ENCODE measurements at places on chromosomes 2 and 18.

- no peak for DNase-seq
Observed at GRCh38 chr2:6312367-6312766, 553.3 kb downstream of the CMPK2 start.

DNA sequence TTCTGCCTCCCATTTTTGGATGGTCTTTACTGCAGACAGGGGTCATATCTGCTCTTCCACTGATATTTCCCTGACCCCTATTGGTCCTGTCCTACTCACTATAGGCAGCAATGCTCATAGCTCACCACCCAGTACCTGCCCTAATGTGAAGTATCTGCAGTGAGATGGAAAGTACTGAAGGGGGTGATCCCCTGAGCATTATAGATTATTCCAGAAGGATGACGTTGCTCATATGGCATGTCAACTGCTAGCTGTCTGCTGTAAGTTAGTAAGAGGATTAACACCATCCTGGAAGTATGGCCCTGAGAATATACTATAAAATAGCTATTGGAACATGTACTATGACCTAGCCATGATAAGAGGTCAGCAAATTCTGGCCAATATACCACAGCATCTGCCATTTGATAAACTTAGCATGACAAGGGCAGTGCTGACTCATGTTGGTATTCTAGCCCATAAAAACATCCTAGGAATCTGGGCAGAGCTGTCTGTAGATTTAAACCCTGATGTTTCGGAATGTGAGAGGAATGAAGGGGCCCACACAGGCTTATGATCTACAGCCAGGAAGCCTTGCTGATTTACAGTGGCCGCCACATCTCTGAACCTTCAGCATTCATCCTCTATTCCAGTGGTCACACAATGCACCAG lies 451.4 kb downstream of the TNS1 start:
- no peak for DNase-seq

GRCh38 chr18:11078491-11078890 lies 70.9 kb downstream of the PIEZO2 start:
- no peak for DNase-seq

DNA sequence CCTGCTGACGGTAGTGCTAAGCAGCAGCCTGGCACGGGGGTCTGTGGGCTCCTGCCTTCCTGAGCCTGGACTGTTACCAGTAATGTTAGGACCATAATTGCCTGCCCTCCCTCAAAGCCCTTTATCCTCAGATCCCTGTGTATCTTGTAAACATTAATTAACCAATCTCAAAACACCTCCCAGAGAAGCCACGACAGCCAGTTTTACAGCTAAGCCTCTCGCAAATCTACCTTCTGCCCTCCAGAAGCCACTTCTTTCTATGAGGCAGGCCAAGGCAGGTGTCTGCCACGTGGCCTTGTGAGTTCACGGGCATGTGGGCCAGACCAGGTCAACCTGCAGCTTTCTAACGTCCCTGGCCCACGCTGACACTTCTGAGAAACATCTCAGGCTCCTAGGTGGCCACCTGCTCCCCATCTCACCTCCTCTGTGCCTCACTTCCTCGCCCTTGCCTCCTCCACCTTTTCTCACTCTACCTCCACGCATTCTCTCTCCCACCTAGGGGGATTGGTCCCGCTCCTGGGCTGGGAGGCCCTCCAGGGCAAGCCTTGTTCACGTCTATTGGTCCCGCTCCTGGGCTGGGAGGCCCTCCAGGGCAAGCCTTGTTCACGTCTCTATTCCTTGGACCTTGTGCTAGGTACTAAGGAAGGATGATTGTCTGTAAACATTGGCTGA lies 64.3 kb downstream of the EDAR start:
- no peak for DNase-seq

GRCh38 chr2:216960671-216961268 lies 100.9 kb upstream of the TNP1 start:
- no peak for DNase-seq

GRCh38 chr2:233799087-233799665 lies 21.0 kb downstream of the MROH2A start:
- no peak for DNase-seq

GRCh38 chr2:31967790-31968189 lies 43.0 kb downstream of the MEMO1 start:
- no peak for DNase-seq

GRCh38 chr18:49059028-49059834 lies 108.5 kb upstream of the SMAD7 start:
- DNase-seq, result peak; percentile 18

DNA sequence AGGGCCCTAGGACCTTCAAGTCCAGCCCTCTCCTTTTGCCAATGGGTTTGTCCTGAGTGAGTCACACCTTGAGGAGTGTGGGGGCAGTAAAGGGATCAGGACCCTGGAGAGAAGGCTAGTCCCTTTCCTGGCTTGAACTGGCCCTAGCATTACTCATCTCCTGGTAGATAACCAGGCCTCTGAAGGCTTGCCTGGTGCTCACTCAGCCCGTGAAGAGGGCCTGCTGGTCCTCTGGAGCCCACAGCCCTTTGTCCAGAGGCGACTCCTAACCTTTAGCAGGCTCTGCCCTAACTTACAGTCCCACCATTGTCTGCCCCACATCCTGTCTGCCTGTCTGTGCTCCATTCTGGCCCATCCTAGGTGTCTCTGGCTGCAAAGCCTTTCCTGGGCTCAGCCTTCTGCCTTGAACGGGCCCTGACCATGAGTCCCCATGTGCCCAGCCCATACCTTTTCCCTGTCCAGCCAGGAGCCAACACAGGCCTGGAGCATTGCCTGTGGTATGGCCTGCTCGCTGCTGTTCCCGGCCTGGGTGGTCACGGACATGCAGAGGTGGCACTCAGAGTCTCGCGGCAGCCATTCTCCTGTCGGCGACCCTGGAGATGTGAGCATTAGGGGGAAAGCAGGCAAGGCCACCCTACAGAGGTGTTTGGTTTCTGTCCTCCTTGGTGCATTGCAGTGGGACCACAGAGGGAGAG lies 5.0 kb downstream of the SFTPB start:
- no peak for DNase-seq

DNA sequence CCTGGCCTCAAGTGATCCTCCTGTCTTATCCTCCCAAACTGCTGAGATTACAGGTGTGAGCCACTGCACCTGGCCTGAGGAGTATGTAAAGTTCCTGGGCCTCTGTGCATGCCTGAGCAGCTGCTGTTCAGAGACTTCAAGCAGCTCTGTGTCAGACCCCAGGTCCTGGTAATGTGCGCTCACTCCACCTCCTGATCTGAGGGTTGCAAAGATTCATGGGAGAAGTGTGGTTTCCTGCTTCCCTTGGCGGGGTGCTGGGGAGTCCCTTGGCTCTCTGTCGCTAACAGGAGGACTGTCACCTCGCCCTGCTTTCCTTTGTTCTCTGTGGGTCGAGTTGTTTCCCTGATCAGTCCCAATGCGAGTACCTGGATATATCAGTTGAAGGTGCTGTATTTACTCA lies 8.6 kb upstream of the IL36A start:
- no peak for DNase-seq

- no peak for DNase-seq
Observed at GRCh38 chr2:4369826-4370419, 666.5 kb downstream of the DCDC2C start.

- peak; percentile 54 for DNase-seq
Observed at GRCh38 chr2:73290049-73290839, 3.1 kb downstream of the EGR4 start.

DNA sequence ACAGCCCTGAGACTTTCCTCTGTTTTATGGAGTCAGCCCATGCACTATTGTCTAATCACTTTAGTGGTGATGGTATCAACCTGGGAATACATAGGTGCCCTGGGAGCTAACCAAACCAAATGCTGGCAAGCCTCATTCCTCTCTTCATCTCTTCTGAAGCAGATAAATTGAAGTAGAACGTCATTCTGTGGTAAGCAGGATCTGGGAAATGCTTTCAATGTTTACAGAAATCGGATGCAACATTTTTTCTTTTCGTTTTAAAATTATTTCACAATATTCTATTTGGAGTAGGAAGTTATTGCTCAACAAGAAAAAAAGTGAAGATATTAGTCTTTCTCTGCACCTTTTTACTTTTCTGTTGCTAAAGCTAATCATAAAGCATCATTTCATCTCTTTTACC lies 114.2 kb downstream of the RBMS1 start:
- DNase-seq, result no peak

GRCh38 chr2:154686162-154686561 lies 12.3 kb upstream of the KCNJ3 start:
- no peak for DNase-seq

GRCh38 chr2:73856214-73856613 lies 27.5 kb downstream of the STAMBP start:
- no peak for DNase-seq

DNA sequence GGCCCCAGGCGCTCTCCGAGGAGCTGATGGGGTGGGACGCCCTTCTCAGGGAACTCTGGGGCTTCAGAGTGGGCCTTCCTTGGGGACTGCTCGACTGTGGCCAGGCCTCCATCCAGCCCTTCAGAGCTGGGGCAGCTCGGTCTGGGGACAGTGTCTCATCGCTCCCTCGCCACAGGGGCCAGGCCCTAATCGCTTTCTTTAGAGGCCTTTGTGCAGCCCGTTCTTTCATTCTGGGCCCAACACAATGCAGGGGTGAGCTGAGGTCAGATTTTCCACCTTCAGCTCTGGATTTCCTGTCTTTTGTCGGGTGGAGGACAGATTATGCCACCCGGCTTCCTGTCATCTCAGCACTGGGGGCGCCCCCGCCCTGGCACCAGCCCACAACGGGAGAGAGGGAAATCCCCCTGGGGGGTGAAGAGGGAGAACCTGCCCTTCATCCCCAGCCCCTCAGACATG lies 25.2 kb downstream of the MYCN start:
- no peak for DNase-seq

GRCh38 chr18:44771956-44772917 lies 91.5 kb downstream of the SETBP1 start:
- no peak for DNase-seq

GRCh38 chr18:76911440-76911839 lies 89.1 kb downstream of the ZNF236 start:
- no peak for DNase-seq

DNA sequence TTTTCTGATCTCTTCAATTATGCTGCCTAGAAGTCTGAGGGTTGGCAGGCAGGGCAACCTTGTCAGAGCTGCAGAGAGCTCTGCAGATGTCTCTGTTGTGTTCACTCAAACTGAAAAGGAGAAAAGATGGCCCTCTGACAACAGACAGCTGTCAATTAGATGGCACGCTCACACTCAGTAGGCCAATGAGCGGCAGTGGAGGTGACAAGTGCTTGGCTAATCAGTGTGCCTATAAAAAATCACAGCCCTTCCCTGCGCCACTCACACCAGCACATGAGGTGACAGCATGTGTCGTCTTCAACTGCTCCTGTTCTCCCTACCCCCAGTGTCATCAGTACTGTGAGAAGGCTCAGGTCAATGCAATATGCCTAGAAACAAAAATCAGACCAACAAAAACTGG lies 203.9 kb downstream of the TCF4 start:
- DNase-seq, result no peak

GRCh38 chr2:30511122-30512083 lies 64.4 kb downstream of the LCLAT1 start:
- DNase-seq, result no peak

DNA sequence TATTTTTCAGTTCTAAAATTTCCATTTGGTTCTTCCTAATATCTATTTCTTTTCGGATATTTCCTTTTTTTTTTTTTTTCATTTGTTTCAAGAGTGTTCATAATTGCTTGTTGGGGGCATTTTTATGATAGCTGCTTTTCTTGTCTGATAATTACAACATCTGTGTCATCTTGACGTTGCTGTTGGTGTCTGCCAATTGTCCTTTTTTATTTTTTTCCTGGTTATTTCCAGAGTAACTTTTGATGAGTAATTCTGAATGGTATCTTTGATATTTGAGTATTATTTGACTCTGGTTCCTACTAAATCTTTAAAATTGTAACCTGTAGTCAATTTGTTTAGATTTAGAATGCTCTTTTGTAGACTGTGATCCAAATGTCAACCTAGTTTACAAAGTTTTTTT lies 51.3 kb upstream of the CHRNA1 start:
- DNase-seq, result no peak

DNA sequence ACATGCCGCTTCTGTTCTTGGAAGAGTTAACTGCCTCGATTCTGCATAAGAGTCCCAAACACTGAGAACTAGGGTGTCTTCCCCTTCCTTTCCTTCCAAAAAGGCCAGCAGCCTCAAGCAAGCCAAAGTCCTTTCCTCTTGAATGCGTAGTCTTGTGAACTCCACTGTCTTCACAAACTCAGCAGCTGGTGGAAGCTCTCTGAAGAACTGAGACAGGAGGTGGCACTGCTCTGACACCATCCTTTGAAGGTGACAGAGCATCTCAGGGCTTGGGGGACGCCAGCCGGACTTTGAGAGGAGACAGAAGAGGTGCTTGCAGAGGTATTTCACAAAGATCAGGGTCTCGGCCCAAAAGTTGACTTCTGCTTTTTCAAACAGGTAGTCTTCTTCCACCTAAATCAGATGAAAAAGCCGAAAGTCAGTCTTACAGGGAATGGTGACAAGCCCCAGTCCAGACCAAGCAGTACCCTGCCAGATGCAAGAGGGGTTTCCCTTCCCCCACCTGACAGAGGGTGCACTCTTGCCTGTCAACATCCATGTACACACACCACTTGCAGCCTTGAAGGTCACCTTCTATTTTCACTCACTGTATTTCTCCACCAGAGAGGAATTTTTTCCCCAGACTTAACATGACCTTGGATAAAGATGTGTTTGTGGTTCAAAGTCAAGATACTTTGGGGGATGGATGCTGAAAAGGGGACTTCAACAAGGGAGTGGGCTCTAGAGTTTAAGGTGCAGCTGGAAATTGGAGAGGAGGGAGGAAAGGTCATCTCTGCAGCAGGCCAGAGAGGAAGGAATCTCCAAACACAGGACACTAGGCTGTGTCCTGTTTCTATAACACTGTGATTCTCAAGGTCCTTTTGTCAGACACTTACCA lies 4.8 kb upstream of the ZFP36L2 start:
- no peak for DNase-seq

- no peak for DNase-seq
Observed at GRCh38 chr2:69138247-69138772, 125.3 kb downstream of the ANTXR1 start.

DNA sequence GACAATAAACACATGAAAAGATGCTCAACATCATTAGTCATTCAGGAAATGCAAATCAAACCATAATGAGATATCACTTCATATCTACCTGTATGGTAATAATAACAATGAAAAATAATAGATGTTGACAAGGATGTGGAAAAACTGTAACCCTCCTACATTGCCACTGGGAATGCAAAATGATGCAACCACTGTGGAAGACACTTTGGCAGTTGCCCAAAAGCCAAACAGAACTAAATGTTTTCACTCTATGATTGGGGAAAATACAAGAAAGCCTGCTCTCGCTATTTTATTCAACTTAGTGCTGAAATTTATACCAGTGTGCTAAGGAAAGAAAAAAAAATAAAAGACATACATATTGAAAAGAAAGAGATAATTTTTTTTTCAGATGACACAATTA lies 934.5 kb downstream of the CNTNAP5 start:
- no peak for DNase-seq

DNA sequence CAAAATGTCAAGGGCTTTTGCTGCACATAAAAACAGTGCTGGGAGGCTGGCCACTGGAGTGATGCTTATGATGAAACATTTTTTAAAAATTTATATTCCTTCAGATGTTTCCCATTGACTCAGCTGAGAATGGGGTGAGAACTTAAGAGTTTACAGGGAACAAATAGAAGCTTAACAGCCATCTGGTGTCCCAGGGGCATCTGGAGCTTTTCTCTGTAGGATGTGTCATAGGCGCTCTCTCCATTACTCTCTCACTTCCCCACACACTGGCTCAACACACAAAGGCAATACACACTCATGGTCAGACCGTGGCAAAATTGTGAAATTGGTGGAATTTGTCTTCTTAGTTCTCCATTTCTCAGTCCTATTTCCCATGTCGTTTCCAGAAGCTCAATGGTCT lies 783.1 kb upstream of the LRRTM1 start:
- DNase-seq, result no peak

GRCh38 chr2:69693775-69694450 lies 48.0 kb upstream of the ANXA4 start:
- DNase-seq, result no peak
